Activated CD4-positive, alpha-beta T cell treated with anti-CD3 and anti-CD28 coated beads, Interleukin-2, amount 10 ng/mL, durations not matched to agents 24 days and 14 days (primary cell): ENCODE measurements at places on chromosomes 5 and 9. TPM values are rescaled to one million over a fixed set of nuclear protein-coding genes. Genes with fewer than 3 reads are reported as not detected.

GRCh38 chr5:77452351-77452750 lies 39.8 kb downstream of the WDR41 start:
- no peak for DNase-seq

DNA sequence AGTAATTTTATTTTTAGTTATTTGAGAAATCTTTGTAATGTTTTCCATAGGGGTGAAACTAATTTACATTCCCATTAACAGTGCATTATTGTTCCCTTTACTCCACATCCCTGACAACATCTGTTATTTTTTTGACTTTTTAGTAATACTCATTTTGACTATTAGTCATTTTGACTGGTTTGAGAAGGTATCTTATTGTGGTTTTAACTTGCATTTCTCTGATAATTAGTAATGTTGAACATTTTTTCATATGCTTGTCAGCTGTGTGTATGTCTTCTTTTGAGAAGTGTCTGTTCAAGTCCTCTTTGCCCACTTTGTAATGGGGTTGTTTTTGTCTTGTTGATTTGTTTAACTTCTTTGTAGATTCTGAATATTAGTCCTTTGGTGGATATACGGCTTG lies 27.5 kb downstream of the CCDC152 start:
- DNase-seq, result no peak

GRCh38 chr5:133423618-133424282 lies 188.6 kb downstream of the FSTL4 start:
- DNase-seq, result peak; percentile 91

GRCh38 chr9:33025572-33026342 lies 684 bp downstream of the DNAJA1 start:
- peak; percentile 95 for DNase-seq

CCNJL gene
- not detected in 2 replicates for total RNA-seq
